ENCODE measurements at places on chromosomes 6 and 20. TPM values are rescaled to one million over a fixed set of nuclear protein-coding genes. Genes with fewer than 3 reads are reported as not detected.
A peak's percentile ranks its signal among the peaks of the same experiment; 100 is the strongest.

DNA sequence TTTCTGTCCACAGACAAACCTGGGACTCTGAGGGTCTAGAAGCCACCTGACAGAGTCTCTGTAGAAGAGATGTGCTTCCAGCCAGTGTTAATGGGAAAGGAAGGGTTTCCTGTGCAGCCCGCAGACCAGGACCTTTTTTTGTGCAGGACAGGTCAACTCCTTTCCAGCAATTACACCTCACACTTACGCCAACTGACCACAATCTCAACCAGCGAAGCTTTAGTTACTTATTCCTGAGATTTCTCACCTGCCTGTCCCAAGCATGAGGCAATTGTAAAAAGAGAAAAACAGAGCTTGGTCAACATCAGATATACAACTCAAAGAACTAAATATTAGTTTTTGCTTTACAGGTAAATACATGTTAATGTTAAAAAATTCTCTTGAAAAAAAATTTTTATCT, 393.8 kb upstream of the ID4 start:
- no peak for DNase-seq

DNA sequence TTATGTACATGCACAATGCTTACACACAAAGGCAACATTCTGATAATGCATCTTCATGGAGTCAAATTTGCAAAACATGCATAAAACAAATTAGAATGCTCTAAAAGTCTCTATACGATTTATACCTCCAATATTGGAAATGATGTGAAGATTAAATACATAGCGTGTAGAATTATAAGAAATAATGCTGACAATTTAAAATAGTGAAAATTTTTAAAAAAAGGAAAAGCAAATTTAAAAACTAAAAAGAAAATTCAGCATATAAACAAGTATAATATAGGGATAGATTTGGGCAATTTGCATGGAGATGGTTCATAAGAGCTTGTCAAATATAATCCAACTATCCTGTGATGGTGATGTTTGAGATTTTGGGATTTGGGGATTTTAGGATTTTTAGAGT, 14.9 kb downstream of the TCF21 start:
- no peak for DNase-seq

GRCh38 chr6:84739866-84740208, 24.6 kb downstream of the TBX18 start:
- DNase-seq, result no peak

GRCh38 chr6:168289571-168289962, 30.0 kb downstream of the DACT2 start:
- DNase-seq, result no peak

GRCh38 chr20:3358676-3359340, 48.7 kb downstream of the DNAAF9 start:
- DNase-seq, result no peak

GRCh38 chr6:41457303-41457670, 88.9 kb upstream of the FOXP4 start:
- DNase-seq, result no peak

- no peak for DNase-seq
These were observed 62.5 kb downstream of the GJA1 start for GRCh38 chr6:121497970-121498375.

GRCh38 chr6:3593161-3593560, 136.3 kb upstream of the SLC22A23 start:
- no peak for DNase-seq

- no peak for DNase-seq
These were observed 127.3 kb downstream of the TENT5A start for GRCh38 chr6:81625216-81625615.

DNA sequence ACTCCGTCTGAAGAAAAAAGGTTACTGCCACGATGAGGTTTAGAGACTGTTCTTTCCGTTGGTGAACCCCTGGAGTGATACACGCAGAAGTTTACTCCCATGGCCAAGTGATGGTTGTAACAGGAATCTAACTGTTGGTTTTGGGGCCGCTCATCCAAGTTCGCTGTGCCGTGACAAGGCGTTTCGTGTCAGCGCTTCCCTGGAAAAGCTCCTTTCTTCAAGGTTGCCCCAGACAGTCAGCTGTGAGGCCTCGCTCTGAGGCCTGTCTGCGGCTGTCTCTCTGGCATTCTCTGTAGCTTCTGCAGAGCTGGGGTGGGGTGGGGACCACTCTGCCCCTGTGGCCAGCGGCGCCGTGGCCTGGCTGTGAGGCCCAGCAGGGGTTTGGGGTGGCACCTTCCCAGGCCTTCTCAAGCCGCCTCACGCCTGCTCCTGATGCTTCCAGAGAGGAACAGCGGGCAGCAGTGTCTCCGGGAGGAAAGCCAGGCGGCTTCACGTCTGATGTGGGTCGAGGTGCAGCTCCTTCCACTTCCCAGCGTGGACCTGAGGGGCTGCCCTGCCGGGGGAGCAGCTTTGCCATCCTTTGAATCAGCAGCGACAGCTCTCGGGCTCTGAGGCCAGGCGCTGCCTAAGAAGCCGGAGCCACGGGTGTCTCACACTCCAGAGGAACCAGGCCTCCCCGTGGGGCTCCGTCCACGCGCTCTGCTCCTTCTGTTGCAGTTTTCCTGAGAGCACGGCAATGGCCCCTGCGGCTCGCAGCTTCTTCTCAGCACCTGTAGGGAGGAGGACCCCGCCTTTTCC, 76.2 kb downstream of the SMOC2 start:
- no peak for DNase-seq

DNA sequence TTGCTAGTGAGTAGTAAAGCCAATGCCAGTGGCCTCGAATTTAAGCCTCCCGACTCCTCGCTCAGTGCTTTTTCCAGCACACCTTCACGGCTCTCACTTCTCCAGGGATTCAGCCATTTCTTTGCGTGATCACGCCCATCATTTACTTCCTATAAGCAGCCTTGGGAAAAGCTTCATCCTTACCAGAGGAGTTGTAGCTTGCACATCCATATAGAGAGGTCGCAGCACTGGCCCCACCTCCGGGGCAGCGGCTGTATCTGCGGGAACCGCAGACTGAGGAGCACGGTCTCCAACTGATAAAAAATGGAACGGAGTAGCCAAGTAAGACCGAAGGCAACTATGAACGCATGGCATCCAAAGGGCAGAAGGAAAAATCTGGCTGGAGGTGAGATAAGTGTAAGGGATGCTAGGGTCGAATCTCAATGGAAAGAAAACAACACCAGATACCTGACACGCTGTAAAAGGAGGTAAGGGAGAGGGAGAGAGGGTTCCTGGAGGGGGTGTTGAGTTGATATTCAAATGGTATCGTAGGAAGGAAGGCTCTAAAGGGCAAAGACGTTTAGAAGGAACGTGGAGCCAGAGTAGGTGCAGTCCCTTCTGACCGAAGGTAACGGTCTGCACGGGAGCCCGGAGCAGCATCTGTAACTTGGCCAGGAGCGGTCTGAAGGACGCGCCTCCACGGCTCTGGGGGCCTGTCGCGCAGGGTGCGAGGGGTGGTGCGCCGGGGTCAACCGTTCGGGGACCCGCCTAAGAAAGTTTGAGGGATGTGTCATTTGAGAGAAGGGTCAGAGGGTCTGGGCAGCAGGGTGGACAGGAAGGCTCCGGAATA, 640 bp downstream of the NFS1 start:
- DNase-seq, result no peak

DNA sequence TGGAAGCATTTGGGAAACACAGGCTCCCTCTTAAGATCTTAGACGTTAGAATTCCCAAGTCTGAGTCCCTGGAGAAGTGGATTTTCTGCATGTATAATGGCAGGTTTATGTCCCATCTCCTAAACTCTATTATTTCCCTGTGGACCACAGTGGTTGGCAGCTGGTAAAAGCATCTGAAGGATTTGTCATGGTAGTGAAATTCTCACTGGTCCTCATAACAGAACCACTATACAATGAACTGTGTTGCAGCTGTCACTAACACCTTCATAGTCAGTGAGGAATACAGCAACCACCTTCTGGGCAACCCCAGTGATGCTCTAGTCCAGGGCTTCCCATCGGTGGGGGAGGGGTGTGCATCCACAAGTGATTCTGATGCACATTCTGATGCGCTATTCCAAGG, 396.9 kb downstream of the ZFAND3 start:
- no peak for DNase-seq

DNA sequence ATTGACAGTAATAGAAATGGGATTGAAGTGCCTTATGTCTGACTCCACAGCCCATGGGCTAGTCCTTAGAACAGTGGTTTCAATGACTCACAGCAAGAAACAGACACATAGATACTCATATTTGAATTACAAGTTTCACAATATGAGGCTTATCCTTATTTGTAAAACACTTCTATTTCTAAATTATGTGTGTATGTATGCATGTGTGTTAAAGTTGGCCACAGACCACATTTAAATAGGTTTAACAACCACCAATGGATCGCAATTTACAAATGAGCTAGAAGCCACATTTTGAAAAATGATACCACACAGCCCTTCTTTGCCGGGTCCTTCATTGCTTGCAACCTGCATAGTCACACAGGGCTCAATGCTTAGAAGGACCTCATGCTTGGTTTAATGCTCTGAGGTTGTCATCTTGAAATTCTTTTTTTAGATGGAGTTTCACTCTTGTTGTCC, 157.8 kb upstream of the PREP start:
- DNase-seq, result no peak

- DNase-seq, result no peak
These were observed 152.7 kb upstream of the SLC22A16 start for GRCh38 chr6:110629153-110629552.

DNA sequence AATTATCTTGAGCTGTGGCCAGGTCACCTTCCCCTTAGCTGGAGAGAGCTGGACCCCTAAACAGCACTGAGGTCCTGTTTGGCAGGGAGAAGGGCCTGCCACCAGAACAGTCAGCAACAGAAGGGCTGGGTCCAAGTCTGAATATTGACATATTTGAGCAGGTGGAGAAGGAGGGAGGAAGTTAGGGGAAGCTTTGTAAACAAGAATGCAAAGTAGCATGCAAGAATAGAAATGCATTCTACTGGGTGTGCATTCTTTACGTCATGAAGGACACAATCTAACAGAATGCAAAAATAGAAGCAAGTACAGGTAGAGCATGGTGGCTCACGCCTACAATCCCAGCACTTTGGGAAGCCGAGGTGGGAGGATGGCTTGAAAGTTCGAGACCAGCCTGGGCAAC, 100.5 kb downstream of the QRSL1 start:
- DNase-seq, result no peak

GRCh38 chr20:59603781-59604541, at the start of gene PHACTR3:
TSS of gene PHACTR3 (plus strand) at chr20:59604540. CDS start at chr20:59605015, 475 bp downstream.
- DNase-seq, result peak; percentile 74

- DNase-seq, result no peak
These were observed 122.4 kb downstream of the RIN2 start for GRCh38 chr20:19880256-19881079.

GRCh38 chr20:20452254-20452676, 84.4 kb downstream of the INSM1 start:
- DNase-seq, result peak; percentile 95

DNA sequence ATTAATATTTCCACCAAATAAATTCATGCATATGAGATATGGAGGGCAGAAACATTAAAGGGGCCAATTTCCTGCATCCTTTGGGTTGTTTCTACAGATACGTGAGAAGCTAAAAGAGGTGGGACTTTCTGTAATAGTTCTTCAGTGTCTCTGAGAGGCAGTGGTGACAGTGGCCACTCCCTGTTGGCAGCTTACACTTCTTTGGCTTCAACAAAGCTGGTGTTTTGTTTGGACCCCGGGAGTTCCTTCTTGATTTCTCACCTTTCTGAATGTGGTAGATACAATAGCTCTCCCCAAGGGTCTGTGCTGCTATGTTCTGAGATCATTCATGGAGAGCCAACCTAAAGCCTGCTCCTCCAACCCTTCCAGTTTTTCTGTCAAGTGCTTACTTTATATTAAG, 7.8 kb downstream of the PLCB1 start:
- no peak for DNase-seq

DNA sequence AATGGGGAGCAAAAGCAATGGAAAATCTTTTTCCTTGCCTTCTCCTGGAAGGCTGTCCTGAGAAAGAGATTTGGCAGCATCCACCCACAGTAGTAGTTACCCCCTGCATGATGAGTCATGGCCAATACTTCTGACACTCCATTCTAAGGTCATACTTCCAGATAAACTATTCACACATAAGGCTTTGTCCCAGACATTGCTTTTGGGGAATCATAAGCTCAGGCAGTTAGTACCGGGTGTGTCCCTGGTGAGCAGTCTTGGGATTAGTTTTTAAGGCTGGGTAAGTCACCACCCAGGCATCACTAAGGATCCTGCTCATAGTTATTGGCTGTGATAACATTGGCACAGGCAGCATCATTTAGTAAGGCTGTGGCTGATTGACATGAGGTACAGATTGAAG, 160.6 kb upstream of the GGTLC1 start:
- no peak for DNase-seq

DNA sequence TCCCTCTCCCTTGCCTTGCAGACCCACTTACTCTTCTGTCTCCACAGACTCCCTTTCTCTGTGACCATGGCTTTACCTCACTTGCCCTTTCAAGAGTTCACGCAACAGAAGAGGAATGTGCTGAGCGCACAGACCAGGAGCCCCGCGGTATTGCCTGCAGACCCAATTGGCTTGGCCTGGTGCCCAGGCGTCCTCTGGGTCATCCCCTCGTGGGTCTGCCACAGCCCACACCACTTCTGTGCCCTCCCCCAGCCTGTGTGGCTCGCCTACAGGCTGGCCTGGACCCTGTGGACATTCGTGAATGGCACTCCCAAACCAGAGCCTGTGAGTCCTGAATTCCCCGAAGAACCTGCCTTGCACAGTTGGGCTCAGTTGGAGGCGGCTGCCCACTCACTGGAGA, 15.3 kb upstream of the NINL start:
- DNase-seq, result no peak

GRCh38 chr6:12010635-12011275, 1.4 kb upstream of the HIVEP1 start:
- peak; percentile 57 for DNase-seq

- DNase-seq, result no peak
These were observed 90.9 kb downstream of the PRND start for GRCh38 chr20:4812641-4813075.

DNA sequence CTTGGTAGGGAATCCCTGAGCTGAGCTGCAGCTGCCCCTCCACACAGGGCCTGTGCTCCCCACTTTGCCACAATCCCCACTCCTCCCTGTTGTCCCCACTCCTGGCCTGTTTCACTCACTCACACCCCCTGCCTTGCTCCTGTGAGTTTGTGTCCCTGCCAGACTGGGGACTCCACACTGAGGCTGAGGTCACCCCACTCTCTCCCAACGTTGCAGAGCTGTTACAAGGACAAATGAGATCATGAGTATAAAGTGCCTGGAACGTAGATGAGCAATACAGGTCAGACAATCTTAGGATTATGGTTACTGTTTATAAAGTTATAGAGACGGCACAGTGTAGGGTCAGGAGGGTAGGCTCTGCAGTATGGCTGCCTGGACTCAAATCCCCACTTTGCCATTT, 426.0 kb upstream of the SULF2 start:
- DNase-seq, result no peak

GRCh38 chr20:10654250-10654610, 19.6 kb downstream of the JAG1 start:
- DNase-seq, result no peak

Gene MTFR2
- not detected for total RNA-seq

Gene LY6G6C
- total RNA-seq, result not detected

Gene GNAS-AS1
- total RNA-seq, result 0.36 TPM

Gene TTLL9
- total RNA-seq, result 6.0 TPM

Gene F13A1
- 20.1 TPM for total RNA-seq

Gene PXDC1
- total RNA-seq, result 8.6 TPM

Gene DPPA5
- not detected for total RNA-seq

Gene ARFGEF2
- 34.7 TPM for total RNA-seq

Gene TREML1
- total RNA-seq, result 0.78 TPM

Gene AIF1
- total RNA-seq, result 19.2 TPM

Gene FBXO9
- total RNA-seq, result 124 TPM

Gene DSE
- total RNA-seq, result 22.4 TPM

Gene MACROD2
- total RNA-seq, result 16.8 TPM

Gene DDO
- total RNA-seq, result 2.5 TPM
